Mesenteric fat pad (tissue), 1 donor: ENCODE measurements at places on chromosomes 16 and 17. TPM values are rescaled to one million over a fixed set of nuclear protein-coding genes. Genes with fewer than 3 reads are reported as not detected.

GRCh38 chr17:3754458-3755334 lies 31.0 kb downstream of the HASPIN start:
- peak; percentile 91 for DNase-seq

- DNase-seq = no peak
Measured at GRCh38 chr16:24198807-24199533, 57.2 kb upstream of the CACNG3 start.

- DNase-seq = no peak
Measured at GRCh38 chr17:46009681-46010596, 10.9 kb downstream of the STH start.

The GLYR1 gene
- total RNA-seq = 86.6 TPM

The CCDC78 gene
- total RNA-seq = 1.0 TPM

The EMP2 gene
- total RNA-seq = 68.1 TPM

The ADAMTS18 gene
- 10.4 TPM for total RNA-seq
